ENCODE measurements at places on chromosomes 3 and 15. TPM values are rescaled to one million over a fixed set of nuclear protein-coding genes. Genes with fewer than 3 reads are reported as not detected.

SEC22C gene
- total RNA-seq = 48.5 TPM

NUDT16 gene
- total RNA-seq = 17.6 TPM

DNA sequence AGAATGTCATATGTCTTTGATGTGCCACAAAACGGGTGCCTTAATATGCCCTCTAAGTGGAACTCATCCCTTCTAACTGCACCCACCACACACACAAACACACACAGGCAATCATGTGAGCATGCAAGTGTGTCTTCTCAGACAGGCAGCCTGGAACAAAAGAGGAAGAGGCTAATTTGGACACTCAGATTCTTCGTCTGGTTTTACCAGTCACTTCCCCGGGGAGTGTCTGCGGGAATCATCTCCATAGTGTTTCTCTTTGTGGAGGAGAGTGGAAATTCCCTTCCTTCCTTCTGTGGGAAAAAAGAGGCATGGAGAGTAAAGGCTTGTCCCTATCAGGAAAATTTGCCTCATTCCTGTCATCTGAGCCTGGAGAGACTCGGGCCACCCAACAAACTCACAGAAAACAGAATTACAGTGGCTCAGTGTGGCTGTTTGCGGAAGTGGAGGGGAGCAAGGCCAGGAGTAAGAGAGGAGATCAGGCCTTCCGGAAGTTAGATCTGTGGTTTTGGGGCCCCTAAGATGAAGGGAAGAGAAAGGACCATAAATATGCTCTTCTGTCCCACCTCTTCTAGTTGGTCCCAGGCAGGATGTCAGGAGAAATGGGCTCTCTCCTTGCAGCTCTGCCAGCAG is 212.6 kb upstream of the SEMA6D start:
- H3K36me3 ChIP-seq = no peaks in the 10 kb centered on the region
- no peak overlapping the region for H3K27ac ChIP-seq
- no peak overlapping the region for H3K4me3 ChIP-seq
- no peak for DNase-seq

DNA sequence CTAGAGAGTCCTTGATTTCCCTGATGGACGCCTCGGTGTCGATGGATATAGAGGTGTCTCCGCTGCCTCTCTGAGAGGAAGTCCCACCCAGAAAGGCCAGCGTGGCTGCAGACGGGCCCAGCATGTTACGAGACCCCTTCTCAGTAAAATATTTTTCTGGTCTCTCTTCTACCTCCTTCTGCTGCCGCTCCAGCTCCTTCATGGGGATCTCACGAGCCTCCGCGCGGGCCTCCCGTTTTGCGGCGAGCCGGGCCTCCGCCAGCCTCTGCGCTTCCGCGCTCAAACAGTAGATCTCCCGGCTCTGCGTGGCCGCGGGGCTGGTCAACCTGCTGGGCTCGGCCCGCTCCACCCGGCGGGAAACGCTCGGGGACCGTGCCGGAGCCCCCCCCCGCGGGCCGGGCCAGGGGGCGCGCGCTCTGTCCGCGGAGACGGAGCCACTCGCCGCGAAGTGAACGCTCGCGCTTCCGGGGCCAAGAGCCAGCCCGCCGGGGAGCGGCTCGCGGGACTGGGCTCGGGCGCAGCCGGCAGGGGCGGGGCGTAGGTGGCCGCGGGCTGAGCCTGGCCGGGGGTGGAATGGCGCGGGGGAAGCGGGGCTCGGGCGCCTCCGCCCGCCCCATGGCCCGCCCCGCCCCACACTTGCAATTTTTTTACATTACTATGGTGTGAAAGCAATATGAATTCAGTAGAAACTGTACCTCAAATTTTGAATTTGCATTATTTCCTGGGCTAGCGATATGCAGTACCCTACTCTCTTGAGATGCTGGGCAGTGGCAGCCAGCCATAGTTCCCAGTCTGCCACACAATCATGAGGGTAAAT is 10.2 kb upstream of the KCNMB3 start:
- DNase-seq = peak; percentile 82
- peak overlapping the region; percentile 63 for H3K27ac ChIP-seq
- H3K4me3 ChIP-seq = peak overlapping the region; percentile 63
- H3K27me3 ChIP-seq = no peaks in the 10 kb centered on the region
- H3K4me1 ChIP-seq = peaks cover 4% of the 10 kb centered on the region

ANXA2 gene
- total RNA-seq = 229 TPM

IQCF5 gene
- not detected for total RNA-seq

- H3K27me3 ChIP-seq = no peaks in the 10 kb centered on the region
- DNase-seq = no peak
- peak overlapping the region; percentile 93 for H3K27ac ChIP-seq
- no peaks in the 10 kb centered on the region for H3K36me3 ChIP-seq
- H3K4me3 ChIP-seq = no peak overlapping the region
- H3K4me1 ChIP-seq = peaks cover 71% of the 10 kb centered on the region
Observed at GRCh38 chr3:69749461-69749860, 10.2 kb downstream of the MITF start.

FBXL22 gene
- 150 TPM for total RNA-seq

DNA sequence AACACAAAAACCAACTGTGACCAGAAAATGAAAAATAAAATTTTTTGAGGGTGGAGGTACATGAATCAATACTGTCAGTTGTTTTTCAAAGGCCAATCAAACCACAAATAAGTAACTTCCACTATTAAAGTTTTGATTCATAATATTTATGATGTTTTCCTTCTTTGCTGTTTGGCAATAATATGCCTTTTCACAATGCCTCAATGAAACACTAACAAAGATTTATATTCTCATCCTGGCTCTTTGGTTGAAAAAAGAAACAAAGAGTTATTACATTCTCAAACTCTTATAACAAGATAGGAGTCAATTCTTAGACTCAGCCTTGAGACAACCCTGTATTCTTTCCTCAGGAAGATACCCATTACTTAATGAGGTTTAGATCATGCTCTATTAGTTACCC is 63.1 kb downstream of the C3orf70 start:
- H3K27me3 ChIP-seq = no peaks in the 10 kb centered on the region
- peaks cover 28% of the 10 kb centered on the region for H3K4me1 ChIP-seq
- H3K36me3 ChIP-seq = no peaks in the 10 kb centered on the region

CRYGS gene
- 5.0 TPM for total RNA-seq

AMIGO3 gene
- not detected for total RNA-seq

GRCh38 chr3:46716461-46717441 is 918 bp downstream of the PRSS50 start:
- H3K4me3 ChIP-seq = no peak overlapping the region
- peak; percentile 30 for DNase-seq
- H3K27me3 ChIP-seq = peaks cover 24% of the 10 kb centered on the region
- no peaks in the 10 kb centered on the region for H3K36me3 ChIP-seq
- no peaks in the 10 kb centered on the region for H3K4me1 ChIP-seq

DNA sequence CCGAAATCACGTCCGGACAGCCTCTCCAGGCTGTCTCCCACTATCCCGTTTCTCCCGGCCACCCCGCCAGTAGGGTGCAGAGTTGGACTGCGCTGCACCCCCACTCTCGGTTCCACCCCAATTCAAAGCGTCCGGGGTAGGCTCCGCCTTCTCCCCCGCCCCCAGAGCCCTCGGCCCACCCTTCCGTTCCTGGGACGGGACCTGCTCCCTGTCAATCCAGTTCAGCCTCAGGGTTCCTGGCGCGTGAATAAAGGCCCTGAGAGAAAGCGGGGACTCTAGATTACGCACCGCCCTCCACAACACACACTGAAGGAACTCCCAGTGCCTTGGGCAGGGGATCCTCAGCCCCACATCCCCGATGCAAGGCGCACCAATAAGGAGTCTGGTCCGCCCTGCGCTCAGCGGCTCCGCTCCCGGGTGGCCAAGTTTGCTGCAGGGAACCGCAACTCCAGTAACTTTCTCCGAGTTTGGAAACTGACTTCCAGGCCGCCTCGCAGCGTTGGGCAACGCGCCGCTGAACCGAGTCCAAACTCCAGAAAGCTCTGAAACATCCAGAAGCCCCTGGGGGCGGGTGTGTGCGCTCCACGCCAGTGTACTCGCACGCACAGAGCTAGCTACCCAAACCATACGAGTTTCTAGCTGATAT is 1.9 kb downstream of the ADAMTS9 start:
- DNase-seq = peak; percentile 99
- H3K27ac ChIP-seq = peak overlapping the region; percentile 98
- H3K4me1 ChIP-seq = no peaks in the 10 kb centered on the region

GRCh38 chr15:82999905-83000671 is 11.4 kb downstream of the C15orf40 start:
- peaks cover 7% of the 10 kb centered on the region for H3K36me3 ChIP-seq
- H3K4me1 ChIP-seq = no peaks in the 10 kb centered on the region
- peak overlapping the region; percentile 46 for H3K27ac ChIP-seq
- H3K4me3 ChIP-seq = no peak overlapping the region
- DNase-seq = no peak

RASL12 gene
- 29.1 TPM for total RNA-seq

- no peaks in the 10 kb centered on the region for H3K27me3 ChIP-seq
- H3K4me1 ChIP-seq = no peaks in the 10 kb centered on the region
- no peak overlapping the region for H3K4me3 ChIP-seq
- H3K36me3 ChIP-seq = peaks cover 84% of the 10 kb centered on the region
- no peak for DNase-seq
- no peak overlapping the region for H3K27ac ChIP-seq
Observed at GRCh38 chr3:133820889-133821675, 15.5 kb downstream of the SRPRB start.

DNA sequence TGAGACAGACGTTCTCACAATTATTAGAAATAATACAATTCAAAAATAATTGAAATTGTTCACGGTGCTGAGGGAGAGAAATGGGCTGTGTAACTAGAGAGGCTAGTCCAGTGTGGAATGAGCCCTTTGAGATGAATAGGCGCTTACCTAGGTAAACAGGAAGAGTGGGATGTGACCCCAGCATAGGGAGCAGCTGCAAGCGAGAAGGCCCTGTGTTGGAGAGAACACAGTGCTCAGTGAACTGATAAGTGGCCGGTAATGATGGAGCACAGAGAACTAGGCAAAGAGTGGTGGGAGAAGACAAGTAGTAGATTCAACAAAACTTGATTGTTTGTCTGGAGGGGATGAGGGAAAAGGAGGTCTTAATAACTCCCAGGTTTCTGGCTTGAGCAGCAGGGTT is 103.9 kb downstream of the HCN4 start:
- H3K4me3 ChIP-seq = no peak overlapping the region
- DNase-seq = no peak
- H3K27ac ChIP-seq = no peak overlapping the region
- H3K36me3 ChIP-seq = peaks cover 2% of the 10 kb centered on the region
- H3K27me3 ChIP-seq = no peaks in the 10 kb centered on the region

- no peaks in the 10 kb centered on the region for H3K27me3 ChIP-seq
- H3K27ac ChIP-seq = no peak overlapping the region
- no peak overlapping the region for H3K4me3 ChIP-seq
- H3K4me1 ChIP-seq = no peaks in the 10 kb centered on the region
Observed at GRCh38 chr3:22704571-22705354, 498.4 kb upstream of the UBE2E2 start.

SLC22A13 gene
- total RNA-seq = not detected

DNA sequence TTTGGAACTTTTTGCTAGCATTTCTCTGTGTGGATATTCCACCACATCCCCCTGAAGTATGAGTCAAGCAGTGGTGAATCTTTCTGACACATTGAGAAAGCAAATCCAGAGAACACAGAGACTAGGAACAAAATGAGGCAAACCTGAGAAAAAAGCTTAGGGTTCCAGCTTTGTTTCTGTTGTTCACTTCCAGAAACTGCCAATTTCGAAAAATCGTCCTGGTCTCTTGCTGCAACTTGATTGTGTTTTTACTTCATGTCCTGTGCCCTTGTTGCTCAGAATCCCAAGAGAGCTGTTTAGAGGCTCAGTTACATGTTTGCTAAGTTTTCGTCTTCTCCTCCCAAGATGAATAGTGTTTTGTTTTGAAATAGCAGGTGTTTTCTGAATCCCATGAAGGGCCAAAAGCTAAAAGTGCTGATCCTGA is 13.7 kb downstream of the MAP2K1 start:
- no peaks in the 10 kb centered on the region for H3K27me3 ChIP-seq
- H3K4me1 ChIP-seq = no peaks in the 10 kb centered on the region
- no peak overlapping the region for H3K4me3 ChIP-seq
- DNase-seq = no peak

GPR62 gene
- 1.1 TPM for total RNA-seq

CASR gene
- under 0.01 TPM for total RNA-seq

DNA sequence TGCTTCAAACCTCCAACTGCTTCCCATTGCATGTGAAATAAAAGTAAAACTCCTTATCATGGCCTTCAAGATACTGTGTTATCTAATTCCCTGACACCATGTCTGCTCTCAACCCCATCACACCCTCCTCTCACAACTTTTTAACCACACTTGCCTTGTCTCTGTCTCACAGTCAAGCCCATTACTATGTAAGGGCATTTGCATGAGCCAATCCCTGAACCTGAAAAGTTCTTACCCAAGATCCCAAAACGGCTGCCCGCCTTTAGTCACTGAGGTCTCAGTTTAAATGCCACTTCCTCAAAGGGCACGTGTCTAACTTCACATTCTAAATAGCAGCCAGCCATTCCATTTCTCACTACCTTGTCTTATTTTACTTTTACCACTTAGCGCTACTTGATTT is 83.1 kb downstream of the SST start:
- H3K27me3 ChIP-seq = no peaks in the 10 kb centered on the region
- no peaks in the 10 kb centered on the region for H3K4me1 ChIP-seq
- no peaks in the 10 kb centered on the region for H3K36me3 ChIP-seq
